Left lung (tissue), 14 donors: ENCODE measurements at places on chromosomes 5 and 9. TPM values are rescaled to one million over a fixed set of nuclear protein-coding genes. Genes with fewer than 3 reads are reported as not detected.
A peak's percentile ranks its signal among the peaks of the same experiment; 100 is the strongest.

DNA sequence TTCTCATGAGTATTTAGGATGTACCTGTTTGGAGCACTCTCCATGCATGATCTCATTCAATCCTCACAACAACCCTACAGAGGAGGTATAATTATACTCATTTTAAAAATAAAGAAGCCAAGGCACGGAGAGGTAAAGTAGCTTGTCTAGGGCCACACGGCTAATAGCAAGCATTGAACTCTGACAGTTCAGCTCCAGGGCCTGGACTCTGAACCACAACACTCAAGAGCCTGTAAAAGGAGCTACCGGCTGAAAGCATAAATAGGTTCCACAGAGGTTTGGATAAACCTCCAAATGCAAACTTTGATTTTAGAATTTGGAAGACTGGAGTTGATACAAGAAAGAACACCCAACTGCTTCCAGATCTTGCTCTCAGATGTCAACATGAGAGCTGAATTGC, 41.2 kb downstream of the ARHGEF37 start:
- H3K27me3 ChIP-seq, result no peaks in the 10 kb centered on the region
- H3K36me3 ChIP-seq, result no peaks in the 10 kb centered on the region
- H3K4me1 ChIP-seq, result no peaks in the 10 kb centered on the region
- no peak overlapping the region for H3K27ac ChIP-seq

DNA sequence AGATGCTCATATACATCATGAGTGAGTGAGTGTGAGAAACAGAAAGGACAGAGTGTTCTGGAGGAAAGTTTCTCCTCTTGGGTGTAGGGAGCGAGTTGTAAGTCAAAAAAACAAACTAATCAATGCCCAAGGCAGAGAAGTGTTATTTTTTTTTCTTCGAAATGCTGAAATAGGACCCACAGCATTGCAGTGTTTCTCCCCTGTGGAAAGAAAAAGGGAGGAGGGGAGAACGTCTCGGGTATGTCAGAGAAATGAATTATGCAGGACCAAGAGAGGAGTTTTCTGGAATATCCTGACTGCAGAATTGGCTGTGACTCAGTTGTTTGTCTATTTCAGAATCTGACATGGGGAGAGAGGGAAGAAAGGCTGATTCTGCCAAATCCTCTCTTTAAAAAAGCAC, 337.9 kb upstream of the RFX3 start:
- no peaks in the 10 kb centered on the region for H3K36me3 ChIP-seq
- no peak for DNase-seq
- H3K27ac ChIP-seq, result peak overlapping the region; percentile 31
- H3K27me3 ChIP-seq, result no peaks in the 10 kb centered on the region
- H3K4me3 ChIP-seq, result no peak overlapping the region

GFPT2 gene
- 6.9 TPM for polyA plus RNA-seq

C5orf58 gene
- polyA plus RNA-seq, result 0.72 TPM

DRD1 gene
- polyA plus RNA-seq, result 0.11 TPM

CENPK gene
- 54.0 TPM for polyA plus RNA-seq
